ENCODE measurements at places on chromosomes 16 and 17. TPM values are rescaled to one million over a fixed set of nuclear protein-coding genes. Genes with fewer than 3 reads are reported as not detected.
A peak's percentile ranks its signal among the peaks of the same experiment; 100 is the strongest.

The MT1E gene
- total RNA-seq: 72.7 TPM

The HSPB9 gene
- 0.20 TPM for total RNA-seq

The DHRS11 gene
- total RNA-seq: 22.0 TPM

The CACNG3 gene
- not detected for total RNA-seq

The AARSD1 gene
- total RNA-seq: 30.7 TPM

The ZNF500 gene
- 6.8 TPM for total RNA-seq

The DHRS7C gene
- total RNA-seq: 317 TPM

DNA sequence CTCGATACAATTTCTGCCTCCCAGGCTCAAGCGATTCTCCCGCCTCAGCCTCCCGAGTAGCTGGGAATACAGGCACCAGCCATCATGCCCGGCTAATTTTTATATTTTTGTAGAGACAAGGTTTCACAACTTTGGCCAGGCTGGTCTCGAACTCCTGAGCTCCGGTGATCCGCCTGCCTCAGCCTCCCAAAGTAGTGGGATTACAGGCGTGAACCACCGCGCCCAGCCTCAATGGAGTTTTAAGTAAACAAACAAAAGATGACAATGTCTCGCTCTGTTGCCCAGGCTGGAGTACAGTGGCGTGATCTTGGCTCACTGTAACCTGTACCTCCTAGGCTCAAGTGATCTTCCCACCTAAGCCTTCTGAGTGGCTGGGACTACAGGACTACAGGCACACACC, 52.6 kb upstream of the TRAP1 start:
- DNase-seq: no peak

DNA sequence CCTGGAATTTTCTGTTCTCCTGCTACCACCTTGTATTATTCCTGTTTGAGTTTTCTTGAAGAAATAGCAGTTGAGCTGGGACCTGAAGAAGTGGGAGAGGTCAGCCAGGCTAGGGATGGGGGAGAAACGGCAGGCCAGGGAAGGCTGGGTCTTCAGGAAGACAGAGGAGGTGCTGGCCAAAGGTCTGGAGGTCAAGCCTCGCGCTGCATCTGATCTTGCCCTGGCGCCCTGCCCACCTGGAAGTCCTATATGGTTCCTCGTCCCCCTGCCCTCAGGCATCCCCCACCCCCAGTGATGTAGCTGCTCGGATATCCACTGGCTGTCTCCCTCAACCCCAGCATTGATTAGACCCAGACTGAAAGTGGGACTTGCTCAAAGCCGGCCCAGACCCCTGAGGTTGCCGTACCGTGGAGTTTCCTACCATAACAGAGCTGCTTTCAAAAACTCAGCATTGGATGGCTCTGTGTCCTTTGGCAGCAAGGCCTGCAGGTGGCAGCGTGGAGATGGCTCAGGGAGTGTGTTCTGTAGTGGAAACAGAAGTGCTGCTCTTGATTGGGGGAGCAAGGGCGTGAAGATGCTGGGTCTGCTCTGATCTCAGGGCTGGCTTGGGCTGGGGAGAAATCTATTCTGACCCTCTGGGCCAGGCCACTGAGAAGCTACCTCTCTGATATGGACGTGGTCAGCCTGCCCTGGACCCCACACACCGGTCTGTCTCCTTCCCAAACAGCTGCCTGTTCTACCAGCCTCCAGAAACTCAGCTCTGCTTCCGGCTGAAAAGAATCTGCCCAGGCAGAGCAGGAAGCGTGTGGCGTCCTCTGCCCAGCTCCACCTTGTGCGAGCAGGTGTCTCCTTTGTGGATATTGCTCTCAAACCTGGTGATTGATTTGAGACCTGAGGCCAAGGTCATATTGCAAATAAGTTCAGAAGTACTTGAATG, 107.0 kb upstream of the CACNG5 start:
- peak; percentile 80 for DNase-seq

DNA sequence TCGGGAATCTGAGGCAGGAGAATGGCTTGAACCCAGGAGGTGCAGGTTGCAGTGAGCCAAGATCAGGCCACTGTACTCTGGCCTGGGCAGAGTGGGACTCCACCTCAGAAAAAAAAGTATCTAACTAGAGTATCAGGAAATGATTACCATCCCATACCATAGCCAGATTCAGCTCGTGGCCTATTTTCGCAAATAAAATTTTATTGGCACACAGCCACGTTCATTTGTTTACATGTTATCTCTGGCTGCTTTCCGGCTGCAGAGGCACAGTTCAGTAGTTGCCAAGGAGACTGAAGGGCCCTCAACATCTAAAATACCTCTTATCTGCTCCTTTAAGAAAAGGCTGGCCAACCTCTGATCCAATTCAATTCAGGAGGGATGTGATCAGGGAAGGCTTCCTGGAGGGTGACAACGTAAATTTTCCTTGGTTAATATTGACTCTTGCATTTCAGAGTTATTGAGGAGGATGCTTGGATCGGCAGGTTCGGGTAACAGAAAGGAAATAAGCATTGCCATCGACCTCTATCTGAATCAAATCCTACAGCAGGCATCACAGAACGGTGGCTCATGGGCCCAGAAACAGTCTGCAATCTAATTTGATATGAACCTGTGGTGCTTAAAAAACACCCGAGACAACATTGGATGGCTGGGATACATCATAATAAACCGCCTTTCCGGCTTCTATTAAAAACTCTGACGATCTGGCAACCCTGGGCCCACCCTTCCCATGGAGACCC, 73.8 kb downstream of the XYLT1 start:
- peak; percentile 69 for DNase-seq

- DNase-seq: no peak
Observed at GRCh38 chr17:56851008-56851407, 17.1 kb downstream of the DGKE start.

DNA sequence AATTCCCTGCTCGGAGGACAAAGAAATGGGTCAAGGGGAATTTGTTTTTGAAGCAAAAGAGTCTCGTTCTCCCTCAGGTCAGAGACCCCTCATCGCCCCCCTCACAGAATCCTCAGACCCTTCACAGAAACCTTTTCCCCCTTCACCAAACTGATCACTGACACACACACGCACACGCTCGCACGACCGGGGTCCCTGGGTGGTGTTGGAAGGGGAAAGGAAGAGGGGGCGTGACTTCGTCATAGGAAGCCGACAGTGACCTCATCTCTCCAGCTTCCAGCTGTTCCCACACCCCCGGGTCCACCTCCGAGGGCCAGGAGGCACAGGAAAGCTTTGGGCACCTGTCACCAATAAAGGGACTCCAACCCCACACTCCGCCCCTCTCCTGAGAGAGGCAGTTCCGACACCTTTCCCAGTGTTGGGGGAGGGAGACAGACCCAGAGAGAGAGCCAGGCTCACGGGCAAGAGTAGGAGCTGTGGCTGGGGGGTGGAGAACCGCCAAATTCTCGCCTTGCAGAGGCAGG, 1.2 kb downstream of the ASGR1 start:
- DNase-seq: no peak

- DNase-seq: no peak
Observed at GRCh38 chr17:47301161-47301560, 22.6 kb upstream of the EFCAB13 start.

DNA sequence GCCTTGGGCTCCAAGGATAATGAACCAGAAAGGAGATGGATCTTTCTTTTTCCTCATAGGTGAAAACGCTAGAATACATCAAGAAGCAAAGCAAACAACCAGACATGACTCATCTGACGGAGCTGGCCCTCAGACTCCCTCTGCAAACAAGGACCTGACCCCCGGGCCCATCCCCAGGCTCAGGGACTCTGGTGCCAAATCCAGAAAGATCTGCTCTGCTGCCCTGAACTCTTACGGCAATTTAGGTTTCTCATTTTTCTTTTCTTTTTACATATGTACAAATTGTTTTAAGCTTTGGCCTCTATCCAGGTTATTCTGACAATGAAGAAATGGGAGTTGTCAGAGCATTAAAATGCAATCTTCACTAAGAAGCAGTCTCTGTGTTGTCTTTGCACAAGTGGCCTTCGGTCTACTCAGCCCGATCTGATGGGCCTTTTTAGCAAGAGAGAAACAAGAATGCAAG, 17.7 kb downstream of the KNOP1 start:
- no peak for DNase-seq

GRCh38 chr17:29107084-29107483, 64.1 kb downstream of the PIPOX start:
- no peak for DNase-seq

- no peak for DNase-seq
Observed at GRCh38 chr16:84150926-84151325, 5.8 kb downstream of the DNAAF1 start.

GRCh38 chr16:22093996-22094395, 1.7 kb downstream of the VWA3A start:
- DNase-seq: no peak

GRCh38 chr16:54508351-54508750, 221.8 kb upstream of the IRX3 start:
- peak; percentile 32 for DNase-seq

- no peak for DNase-seq
Observed at GRCh38 chr17:887551-888209, 91.9 kb downstream of the NXN start.
